Stimulated activated CD8-positive, alpha-beta memory T cell treated with anti-CD3 and anti-CD28 coated beads, Interleukin-4, amount 100 ng/mL, for 1 hour (primary cell): ENCODE measurements at places on chromosomes 12 and 14.

DNA sequence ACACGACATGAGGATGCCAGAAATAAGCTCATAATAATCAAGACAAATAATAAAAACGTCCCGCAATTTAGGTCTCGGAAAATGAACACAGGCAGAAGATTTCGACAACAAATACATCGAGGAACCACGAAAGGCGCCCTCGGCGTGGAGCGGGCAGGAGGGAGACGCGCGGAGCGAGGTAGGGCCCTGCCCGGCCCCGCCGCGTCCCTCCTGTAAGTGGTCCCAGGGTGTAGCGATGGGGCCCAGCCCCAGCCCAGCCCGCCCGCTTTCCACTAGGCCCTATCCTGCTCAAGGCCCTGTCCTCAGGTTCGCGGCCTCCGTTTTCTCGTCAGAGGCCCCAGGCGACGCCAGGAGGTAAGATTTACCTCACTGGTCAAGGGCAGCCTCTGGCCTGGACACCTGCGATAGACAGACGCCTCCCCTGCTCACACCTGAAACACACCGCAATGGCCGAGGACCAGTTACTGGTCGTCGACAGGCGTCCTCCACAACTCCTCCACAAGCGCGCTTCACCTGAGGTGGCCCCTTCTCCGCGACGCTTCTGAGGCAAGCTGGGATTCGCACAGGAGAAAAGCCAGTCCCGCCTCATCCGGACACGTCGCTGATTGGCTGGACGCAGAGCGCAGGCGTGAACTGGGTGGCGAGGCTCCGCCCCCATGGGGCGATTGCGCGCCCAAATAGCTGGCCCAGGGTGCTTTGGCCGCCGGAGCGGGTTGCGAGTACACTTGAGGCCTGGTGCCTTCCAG, at the start of gene SYCP3:
Gene SYCP3 (minus strand): TSS at position 543 of the 746 bp plus-strand sequence. CDS start 1,527 bp downstream, outside the sequence.
- no peak for DNase-seq

- DNase-seq, result no peak
These were observed 650 bp downstream of the GALC start for GRCh38 chr14:87992346-87992717.

DNA sequence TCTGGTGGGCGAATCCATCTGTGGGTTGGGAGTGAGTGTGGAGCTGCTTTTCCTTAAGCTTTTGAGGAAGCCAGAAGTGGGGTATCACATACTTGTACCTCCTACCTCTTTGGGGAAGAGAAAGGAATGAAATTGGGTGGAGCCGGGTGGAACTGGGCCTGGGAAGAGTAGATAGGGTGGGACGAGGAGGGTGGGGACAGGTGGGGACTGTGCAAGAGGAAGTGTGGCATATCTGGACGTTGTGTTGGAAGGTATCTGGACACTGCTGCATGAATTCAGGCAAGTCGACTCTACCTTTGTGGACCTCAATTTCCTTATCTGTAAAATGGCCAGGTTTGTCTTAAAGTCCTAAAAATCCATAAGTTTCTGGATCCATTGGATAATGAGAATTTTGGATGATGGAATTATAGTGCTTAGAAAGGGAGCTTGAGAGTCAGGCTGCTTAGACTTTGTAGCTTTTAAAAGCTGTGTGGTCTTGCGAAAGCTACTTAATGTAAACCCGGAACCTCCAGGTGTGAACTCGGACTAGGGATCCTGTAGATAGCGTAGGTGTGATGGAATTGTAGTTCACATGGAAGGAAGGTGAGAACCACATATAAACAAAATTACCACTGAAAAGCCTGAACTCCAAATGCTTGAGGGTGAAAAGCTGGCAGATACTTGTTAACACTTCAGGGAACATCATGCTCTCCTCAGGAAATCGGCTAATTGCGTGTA, 2.1 kb downstream of the VRTN start:
- no peak for DNase-seq

- no peak for DNase-seq
These were observed 3.2 kb downstream of the PTGES3 start for GRCh38 chr12:56684745-56685359.

DNA sequence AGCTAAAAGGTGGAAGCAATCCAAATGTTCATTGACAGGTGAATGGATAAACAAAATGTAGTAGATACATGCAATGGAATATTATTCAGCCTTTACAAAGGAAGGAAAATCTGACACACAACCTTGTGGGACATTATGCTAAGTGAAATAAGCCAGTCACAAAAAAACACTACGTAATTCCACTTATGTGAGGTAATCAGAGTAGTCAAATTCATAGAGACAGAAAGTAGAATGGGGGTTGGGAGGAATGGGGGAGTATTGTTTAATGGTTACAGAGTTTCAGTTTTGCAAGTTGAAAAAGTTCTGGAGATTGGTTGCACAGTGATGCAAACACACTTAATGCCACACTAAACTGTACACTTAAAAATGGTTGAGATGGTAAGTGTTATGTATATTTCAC, 62.8 kb downstream of the LIN52 start:
- no peak for DNase-seq

DNA sequence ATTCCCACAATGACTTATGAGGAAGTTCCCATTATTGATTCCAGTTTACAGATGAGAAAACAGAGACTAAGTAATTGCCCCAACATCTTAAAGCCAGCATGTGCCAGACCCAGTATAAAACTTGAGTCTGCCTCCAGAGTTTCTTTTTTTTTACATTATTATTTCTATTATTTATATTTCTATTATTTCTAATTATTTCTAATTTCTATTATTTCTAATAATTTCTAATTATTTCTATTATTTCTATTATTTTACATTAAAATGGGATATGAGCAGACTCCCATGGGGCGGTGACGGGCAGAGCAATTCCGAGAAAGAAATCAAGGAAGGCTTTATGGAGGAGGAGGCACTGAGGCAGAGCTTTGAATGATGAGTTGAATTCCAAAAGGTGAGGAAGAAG, 54.4 kb upstream of the BDKRB2 start:
- no peak for DNase-seq

GRCh38 chr14:87863047-87863446, 129.9 kb downstream of the GALC start:
- no peak for DNase-seq

DNA sequence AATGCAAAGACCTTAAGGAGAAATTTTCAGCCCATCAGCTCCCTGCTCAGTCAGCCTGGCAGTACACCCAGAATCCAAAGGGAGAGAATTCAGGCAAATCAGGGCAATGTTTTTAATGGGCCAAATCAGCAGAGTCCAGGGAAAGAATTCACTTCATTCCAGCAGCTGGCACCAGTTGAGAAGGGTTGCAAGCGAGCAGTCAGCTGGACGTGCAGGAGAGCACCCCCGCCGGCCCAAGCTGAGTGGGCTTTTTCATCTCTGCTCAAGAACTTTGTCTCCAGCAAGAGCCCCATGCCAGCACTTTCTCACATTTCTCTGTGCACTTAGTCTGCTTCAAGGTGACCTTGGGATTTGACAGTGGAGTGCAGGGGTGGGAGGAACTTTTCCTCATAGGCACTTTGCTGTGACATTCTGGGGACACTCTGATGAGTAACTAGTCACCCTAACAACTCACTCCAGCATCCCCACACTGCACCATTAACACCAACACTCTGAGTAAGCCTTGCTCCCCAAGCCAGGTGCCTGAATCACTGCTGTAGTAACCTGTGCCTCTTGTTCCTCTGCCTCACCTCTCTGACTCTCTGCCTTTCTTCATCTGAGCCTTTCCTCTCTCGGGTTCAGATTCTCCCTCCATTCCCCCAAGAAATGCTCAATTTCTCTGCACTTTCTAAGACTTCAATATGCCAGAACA, 2.2 kb downstream of the ENDOU start:
- DNase-seq, result no peak

DNA sequence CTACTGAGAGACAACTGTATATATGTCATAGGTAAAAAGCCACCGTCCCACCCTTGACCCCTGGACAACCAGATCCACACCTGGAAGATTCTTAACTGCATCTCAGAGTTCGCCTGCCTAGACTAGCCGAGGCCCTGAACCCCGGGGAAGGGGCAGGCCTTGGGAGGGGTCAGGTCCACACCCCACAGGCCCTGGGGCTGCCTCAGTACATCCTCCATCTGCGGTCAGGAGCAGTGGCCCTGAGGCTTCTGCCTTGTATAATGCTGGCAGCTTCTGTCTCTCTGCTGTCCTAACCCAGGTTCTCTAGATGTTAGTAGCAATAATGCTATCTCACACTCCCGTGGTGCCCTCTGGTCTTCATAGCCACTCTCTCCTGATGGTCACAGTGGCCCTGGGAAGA, 36.8 kb downstream of the JDP2 start:
- no peak for DNase-seq

DNA sequence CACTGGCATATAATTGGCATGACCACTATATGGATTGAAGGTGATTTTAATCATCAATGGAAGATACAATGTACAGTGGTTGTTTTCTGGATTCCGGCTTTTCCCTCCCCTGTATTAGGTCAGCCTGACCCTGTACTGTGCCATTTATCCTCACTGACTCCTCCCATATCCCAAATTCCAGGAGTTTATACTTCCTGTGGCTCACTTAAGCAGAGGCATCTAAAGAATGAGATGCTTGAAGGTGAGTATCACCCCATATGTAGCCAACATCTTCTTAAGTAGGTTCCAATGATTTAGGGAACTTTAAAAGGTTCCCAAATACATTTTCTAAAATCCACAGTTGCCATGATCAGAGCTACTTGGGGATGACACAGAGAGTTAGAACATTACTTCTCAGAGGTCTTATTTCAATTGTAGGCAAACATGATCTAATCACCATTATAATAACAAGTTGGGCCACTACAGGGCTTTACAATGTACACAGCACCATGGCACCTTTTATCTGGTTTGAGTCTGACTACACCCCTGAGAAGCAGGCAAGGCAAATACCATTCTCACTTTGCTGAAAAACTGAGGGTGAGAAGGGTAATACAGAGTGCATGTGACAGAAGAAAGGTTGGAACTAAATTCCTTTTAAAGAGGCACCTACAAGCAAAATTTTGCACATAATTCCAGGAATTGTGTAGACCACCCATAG, 212.3 kb upstream of the GARIN6 start:
- DNase-seq, result no peak

DNA sequence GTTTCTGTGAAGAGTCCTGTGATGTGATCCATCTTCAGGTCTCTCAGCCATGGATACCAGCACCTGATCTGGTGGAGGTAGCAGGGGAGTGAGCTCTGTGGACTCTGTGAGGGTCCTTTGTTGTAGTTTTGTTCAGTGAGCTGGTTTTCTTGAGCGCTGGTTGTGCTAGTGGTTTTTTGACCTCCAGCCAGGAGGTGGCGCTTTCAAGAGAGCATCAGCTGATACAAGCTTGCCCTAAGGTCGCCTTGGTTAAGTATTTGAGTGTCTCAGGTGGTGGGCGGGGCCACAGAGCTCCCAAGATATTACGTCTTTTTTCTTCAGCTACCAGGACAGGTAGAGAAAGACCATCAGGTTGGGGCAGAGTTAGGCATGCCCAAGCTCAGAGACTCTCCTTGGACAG, 139.7 kb downstream of the TTLL5 start:
- no peak for DNase-seq

DNA sequence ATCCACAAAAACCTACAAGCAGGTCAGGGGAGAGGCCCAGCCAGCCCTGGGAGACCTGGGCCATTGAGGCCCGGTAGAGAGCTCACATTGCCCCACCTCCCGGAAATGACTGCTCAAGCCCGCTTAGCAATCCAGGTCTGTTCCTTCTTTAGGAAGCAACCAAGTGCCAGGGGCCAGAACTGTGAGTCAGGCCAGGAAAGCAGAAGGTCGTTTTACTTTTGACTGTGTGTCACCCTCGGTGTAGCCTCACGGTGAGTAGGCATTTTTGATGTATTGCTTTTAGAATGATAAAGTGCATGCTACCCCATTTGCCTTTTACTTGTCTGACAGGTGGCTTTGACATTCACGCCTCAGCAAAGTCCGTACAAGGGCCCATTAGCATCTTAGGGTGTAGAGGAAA, 25.4 kb upstream of the PWP1 start:
- no peak for DNase-seq

DNA sequence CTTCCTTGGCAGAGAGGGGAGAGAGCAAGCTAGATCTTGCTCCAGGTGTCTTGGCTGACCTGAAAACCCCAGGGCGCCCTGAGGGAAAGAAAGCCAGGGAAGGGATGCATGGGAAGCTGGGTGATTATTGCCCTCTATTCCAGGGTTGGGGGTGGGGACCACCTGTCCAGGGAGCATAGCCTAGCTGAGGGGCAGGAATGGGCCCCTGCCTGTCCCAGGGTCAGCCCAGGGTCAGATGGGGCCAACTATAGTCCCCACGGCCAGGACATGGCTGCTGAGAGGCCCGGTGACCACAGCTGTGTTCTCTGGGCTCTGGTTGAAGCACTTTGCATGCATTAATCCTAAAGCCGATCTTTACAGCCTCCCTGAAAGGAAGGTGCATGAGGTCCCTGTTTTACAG, 30.1 kb upstream of the ZFP36L1 start:
- DNase-seq, result no peak

DNA sequence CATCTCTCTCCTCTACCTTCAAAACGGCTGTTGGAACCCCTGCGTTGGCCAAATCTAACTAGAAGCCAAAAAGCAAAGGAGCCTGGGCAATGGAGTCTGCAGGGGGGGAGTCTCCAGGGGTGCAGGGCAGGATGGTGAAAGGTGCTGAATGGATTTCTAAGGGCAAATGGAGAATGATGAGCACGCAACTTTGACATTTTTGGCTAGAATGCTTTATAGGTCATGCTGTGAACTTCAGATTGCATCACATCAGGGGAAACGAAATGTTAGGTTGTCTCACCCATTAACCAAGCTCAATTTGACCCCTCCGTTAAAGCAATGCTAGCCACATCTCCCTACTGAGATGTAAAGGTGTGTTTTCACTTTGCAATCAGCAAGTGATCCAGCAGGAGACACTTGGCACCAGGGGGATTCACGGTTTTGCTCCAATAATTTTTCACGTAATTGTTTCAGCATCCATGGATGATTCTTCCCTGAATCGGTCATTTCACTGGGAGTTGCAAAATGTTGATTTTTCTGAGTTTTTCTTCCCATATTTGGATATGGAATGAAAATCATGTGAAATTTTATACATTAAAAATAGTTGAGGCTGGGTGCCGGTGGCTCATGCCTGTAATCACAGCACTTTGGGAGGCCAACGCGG, 78.0 kb upstream of the MDM1 start:
- no peak for DNase-seq

DNA sequence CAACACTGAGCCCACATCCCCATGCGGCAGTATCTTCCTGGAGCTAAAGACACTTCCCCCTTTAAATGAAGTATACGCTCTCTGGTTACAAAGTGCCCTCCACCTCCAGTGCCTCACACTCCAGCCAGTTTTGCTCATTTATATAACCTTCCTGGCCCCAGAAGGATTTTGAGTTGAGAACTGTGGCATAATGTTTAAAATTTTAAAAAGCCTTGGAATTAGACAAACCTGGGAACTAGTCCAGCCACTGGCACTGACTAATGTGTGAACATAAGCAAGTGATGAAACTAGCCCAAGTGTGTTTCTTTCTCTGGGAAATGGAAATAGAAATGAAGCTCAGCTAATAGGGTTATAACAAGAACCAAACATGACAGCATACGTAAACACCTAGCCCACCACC, 723.7 kb upstream of the USP15 start:
- DNase-seq, result no peak
